ENCODE measurements at places on chromosomes 6 and 20.

- no peak for DNase-seq
Observed at GRCh38 chr6:125339653-125340052, 37.9 kb upstream of the HDDC2 start.

DNA sequence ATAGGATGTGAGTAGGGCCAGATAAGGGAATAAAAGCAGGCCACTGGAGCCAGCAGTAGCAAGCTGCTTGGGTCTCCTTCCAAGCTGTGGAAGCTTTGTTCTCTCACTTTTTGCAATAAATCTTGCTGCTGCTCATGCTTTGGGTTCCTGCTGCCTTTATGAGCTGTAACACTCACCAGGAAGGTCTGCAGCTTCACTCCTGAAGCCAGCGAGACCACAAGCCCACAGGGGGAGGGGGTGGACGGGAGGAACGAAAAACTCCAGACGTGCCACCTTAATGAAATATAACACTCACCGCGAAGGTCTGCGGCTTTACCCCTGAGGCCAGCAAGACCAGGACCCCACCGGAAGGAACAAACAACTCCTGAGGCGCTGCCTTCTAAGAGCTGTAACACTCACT is 1324.4 kb upstream of the EYS start:
- no peak for DNase-seq

DNA sequence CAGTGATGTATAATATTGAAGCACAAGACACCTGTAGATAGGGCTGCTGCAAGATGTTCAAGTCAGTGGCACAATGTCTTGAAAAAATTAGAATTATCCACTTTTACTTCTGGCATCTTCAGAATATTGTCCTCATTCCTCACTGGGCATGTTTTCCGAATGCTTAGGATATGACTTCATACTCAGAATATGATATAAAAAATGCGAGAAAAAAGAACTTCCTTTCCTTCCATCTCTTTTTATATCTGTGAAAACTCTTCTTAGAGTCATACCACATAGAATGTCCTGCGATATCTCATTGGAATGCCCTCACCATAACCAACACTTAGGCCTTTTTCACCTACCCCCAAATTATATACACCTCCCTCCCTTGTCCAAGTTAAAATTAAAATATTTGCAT is 4.6 kb downstream of the MAS1L start:
- DNase-seq, result no peak

DNA sequence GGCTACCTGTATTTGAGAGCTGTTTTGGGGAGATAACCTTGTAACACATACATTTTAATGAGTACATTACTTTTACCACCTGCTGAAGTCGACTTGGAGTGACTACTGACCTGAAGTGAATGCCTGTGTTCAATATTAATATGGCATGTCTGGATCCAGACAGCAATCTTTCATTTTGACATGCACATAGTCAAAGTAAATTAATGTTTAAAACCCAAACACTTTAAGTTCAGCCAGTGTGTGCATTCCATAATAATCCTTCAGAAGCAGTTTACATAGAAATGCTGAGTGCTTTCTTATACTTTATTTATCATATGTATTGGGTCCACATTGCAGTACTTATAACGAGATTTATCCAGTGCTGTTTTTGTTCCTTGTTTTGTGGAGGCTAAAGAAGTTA is 38.0 kb downstream of the CDKAL1 start:
- DNase-seq, result no peak

- no peak for DNase-seq
Observed at GRCh38 chr6:130944486-130944885, 117.3 kb downstream of the SMLR1 start.

DNA sequence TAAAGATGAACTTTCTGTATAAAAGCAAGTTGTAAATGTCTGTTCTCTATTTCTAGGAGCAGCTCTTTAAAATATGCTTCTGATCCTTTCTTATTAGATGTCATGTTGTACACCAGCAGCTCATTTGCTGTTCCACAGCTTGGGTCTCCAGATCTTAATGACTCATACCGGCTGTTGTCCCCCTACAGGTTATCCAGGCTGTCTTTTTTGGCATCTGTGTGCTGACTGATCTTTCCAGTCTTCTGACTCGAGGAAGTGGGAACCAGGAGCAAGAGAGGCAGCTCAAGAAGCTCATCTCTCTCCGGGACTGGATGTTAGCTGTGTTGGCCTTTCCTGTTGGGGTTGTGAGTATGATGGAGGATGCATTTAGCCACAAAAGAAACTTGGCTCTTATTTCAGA is 76.0 kb downstream of the AIG1 start:
- no peak for DNase-seq

- DNase-seq, result no peak
Observed at GRCh38 chr6:32843331-32843978, 392 bp downstream of the PSMB8 start.

DNA sequence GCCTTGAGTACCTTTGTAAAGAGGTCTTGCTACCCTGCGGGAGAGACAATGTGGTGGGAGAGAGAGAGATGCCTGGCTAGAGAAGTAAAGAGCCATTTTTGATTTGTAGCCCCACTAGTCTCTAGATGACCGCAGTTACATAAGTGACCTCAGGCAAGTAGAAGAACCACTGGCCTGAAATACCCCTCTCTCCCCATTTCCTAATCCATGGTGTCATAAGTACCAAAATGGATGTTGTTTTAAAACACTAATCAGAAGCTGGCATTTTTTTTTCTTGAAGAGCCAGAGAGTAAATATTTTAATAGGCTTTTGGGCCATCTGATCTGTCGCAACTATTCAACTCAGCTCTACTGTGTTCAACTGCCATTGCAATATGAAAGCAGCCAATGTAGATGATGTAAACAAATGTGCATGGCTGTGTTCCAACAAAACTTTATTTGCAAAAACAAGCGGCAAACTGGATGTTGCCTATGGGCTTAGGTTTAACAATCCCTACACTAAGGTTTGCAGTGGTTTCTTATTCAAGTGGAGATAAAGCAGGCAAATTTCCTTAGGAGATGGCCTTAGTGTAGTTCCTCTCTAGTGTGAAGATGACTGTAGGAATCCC is 36.5 kb downstream of the RARS2 start:
- DNase-seq, result no peak

GRCh38 chr6:37123957-37124729 is 45.8 kb upstream of the PIM1 start:
- no peak for DNase-seq

GRCh38 chr20:6765469-6766058 is 1.9 kb upstream of the BMP2 start:
- no peak for DNase-seq

DNA sequence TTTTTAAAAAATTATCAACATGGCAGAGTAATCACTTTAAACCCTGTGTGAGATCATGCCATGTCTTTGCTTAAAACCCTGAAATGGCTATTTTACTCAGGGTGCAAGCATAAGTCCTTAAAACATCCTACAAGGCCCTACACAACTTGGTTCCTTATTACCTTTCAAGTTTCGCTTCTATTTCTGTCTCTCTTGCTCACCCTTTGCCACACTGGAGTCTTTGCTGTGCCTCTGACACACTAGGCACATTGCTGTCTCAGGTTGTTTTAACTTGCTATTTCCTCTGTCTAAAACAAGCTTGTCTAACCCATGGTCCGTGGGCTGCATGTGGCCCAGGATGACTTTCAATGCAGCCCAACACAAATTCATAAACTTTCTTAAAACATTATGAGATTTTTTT is 55.6 kb downstream of the KIAA0408 start:
- no peak for DNase-seq

DNA sequence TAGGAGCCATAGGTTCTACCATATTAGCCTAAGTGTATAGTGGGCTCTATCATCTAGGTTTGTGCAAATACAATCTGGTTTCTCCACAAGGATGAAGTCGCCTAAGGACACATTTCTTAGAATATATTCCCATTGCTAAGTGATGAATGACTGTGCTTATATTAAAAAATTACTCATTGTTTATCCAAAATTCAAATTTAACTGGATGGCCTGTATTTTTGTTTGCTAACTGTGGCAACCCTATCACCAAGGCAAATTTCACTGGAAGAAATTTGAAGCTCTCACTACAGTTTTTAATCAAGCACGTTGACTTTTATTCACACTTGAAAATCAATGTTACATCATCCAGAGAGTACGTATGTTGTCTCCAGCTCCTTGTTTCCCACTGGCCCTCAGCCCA is 13.9 kb downstream of the GCM2 start:
- no peak for DNase-seq

GRCh38 chr6:45665859-45666258 is 288.1 kb upstream of the SUPT3H start:
- no peak for DNase-seq

- no peak for DNase-seq
Observed at GRCh38 chr20:3760655-3761348, 6.8 kb downstream of the ADISSP start.

- no peak for DNase-seq
Observed at GRCh38 chr6:127554435-127555006, 22.5 kb upstream of the C6orf58 start.

GRCh38 chr6:137282254-137282653 is 63.1 kb upstream of the IFNGR1 start:
- DNase-seq, result no peak

DNA sequence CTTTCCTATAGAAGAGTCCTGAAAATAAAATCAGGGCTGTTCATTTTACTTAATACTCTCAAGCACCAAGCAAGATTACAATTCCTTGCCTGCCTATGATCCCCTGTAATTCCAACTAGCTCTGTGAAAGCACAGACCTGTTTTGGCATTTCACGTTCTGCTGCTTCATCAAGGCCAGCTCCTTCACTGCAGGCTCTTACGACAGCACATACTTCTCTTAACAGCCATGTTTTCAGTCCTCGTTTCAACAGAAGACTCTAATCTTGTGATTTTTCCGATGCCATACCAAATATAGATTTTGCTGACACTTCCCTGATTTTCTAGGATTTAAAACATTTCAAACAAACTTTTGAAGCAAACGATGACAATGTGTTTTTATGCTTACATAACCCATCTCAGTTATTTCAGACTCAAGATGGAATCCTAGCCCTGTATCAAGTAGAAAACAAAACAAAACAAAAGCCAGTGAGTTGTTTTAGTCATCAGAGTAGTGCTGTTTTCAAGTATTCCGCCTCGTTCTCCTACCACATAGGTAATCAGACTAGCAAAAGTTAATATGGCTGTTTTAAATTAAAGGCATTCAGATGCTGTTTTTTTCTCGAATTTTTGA is 616.5 kb upstream of the CITED2 start:
- no peak for DNase-seq

DNA sequence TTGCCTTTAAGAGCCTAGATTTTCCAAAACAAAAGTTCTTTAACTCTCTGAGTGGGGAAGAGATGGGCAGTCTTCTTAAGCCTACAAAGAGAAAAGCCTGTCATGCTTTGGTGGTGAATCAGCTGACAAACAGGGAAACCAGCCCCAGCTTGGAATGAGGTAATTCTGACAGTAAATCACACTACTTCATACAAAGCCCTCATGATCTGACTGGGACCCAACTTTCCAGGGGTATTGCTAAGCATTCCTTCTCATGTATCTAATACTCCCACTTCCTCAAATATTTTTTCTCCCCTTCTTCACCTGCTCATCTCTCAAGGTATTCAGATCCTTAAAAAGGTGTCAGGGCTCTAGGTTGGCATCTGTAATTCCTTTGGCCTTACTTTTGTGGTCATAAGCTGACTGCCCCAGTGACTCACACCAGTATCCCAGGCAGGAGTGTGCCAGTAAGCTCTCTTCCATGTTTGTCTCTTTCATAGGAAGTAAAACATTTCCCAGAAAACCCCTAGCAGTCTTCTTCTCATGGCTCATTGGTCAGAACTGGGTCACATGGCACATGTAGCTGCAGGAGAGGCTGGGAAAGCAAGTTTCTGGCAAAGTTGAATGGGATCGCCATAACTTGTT is 15.0 kb upstream of the TBC1D22B start:
- peak; percentile 52 for DNase-seq

DNA sequence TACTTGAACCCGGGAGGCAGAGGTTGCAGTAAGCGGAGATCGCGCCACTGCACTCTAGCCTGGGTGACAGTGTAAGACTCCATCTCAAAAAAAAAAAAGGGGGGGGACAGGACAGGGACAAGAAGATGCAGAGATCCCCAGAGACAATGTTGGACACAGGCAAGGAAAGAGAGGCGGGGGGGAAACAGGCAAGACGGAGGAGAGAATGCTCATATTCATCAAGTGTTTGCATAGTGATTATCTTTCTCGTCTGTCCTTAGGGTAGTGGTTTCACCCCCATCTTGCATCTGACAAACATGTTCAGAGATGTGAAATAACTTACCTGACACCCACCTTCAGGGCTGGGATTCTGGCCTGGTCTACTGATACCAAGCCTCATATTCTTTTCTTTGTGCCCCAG is 29.0 kb downstream of the CHMP4B start:
- no peak for DNase-seq

- DNase-seq, result no peak
Observed at GRCh38 chr6:67775333-67775732, 859.7 kb upstream of the ADGRB3 start.

DNA sequence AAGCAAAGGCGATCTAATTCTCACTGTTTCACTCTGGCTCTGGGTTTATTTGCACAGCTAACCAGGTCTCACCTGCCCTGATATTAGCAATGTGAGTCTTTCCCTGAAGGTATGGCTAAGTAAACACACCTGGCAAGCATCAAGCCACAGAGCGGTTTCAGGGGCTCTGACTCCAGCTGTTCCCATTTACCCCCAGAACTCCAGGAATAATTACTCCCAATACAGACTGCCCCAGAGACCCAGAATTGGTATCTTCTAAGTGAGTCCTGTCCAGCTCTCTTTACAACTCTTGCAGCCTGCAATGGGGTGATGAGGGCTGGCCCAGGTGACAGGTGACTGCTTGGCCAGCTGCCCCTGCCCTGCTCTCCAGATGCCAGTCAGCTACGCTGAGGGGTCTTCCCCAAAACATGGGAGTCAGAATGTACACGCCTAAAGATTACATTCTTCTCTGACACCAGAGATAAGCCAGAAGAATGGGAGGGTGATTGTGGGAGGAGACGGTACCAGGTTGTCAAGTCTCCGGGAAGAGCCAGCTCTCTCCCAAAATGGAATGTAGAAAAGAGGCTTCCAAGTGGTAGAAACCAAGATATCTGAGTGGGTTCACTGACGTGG is 4.9 kb upstream of the LRRN4 start:
- no peak for DNase-seq

DNA sequence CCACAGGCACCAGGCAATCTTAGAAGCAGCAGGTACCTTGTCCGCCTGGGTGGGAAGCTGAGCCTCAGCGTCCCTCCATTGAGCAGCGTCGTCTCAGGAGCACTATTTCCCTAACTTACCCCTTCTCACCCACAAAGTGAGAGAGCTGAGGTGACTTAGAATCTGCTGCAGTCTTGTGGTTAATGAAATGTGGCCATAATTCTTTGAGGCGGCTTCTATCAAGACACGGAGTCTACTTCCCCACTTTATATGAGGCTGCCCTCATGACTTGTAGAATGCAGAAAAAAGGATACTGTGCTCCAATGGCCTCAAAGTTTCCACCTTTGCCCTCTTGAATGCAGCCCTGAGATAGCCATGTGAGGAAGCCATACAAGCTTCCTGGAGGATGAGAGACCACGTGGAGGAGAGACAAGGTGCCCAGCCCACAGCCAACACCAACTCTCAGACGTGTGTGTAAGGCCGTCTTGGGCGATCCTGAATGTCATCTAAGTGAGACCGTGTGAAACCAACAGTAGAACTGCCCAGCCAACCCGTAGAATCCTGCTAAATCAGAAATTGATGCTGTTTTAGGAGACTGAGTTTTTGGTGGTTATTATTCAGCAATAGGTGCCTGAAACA is 9.1 kb upstream of the TAGAP start:
- no peak for DNase-seq
